ENCODE measurements at places on chromosomes 12 and 14.

DNA sequence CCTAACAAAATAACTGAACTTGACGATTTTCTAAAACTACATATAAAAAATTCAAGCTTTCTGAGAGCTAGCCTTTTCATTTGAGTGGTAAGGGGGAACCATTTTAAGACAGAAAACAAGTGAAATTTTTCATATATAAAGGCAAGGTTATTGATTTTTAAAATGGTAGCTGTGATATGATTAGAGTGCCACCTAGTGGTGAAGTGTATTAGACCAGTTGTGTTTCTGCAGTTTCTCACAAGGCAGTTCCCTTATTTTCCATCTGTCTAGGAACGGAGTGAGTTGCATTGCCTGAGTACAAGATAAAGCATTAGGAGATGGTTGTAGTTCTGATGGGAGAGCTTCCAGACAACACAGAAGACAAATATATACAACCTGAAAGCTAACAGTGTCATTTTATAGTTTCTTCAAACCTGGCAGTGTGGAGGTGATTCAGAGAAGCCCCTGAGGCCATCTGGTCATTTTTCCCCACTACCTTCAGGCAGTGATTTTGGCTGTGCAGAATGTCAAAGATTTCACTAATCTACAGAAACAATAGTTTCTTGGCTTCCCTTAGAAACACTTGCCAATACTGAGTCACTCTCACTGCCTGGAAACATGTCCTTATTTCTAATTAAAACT, 180.8 kb downstream of the C12orf50 start:
- no peak for DNase-seq

- no peak for DNase-seq
Observed at GRCh38 chr12:46218322-46219095, 50.3 kb downstream of the SLC38A1 start.

- DNase-seq, result no peak
Observed at GRCh38 chr12:26954027-26954426, 15.8 kb downstream of the FGFR1OP2 start.

- no peak for DNase-seq
Observed at GRCh38 chr12:4958697-4959375, 49.1 kb downstream of the KCNA1 start.

DNA sequence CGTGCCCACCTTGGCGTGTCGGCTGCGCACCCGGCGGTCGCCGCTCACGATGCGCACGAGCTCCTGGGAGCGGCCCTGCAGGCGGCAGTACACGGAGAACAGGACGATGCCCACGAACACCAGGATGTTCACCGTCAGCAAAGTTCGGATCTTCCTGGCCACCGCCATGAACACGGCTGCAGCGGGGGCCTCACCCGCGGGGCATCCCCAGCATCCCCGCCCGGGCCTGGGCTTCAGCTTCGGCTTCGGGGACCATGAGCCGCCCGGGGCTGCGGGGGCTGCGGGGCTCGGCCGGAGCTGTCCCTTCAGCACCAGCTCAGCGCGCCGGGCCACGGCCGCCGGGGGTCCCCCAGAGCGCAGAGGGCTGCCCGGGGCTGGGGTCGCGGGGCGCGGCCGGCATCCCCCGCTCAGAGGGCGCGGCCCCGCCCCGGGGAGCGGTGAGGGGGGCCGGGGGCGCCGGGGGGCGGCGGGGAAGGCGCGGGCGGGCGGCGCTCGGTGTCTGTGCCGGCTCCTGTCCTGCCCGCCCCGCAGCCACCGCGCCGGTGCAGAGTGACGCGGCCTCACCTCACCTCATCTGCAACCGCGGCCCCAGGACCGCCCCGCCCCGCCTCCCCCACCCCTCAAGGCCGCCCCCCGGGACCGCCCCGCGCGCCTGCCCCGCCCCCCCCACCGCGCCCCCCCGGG, at the start of gene GALNT9:
Gene GALNT9 (minus strand): TSS at position 554 of the 684 bp plus-strand sequence. CDS start 386 bp downstream, at position 168.
- no peak for DNase-seq

- no peak for DNase-seq
Observed at GRCh38 chr12:92363295-92364146, 217.9 kb upstream of the BTG1 start.

DNA sequence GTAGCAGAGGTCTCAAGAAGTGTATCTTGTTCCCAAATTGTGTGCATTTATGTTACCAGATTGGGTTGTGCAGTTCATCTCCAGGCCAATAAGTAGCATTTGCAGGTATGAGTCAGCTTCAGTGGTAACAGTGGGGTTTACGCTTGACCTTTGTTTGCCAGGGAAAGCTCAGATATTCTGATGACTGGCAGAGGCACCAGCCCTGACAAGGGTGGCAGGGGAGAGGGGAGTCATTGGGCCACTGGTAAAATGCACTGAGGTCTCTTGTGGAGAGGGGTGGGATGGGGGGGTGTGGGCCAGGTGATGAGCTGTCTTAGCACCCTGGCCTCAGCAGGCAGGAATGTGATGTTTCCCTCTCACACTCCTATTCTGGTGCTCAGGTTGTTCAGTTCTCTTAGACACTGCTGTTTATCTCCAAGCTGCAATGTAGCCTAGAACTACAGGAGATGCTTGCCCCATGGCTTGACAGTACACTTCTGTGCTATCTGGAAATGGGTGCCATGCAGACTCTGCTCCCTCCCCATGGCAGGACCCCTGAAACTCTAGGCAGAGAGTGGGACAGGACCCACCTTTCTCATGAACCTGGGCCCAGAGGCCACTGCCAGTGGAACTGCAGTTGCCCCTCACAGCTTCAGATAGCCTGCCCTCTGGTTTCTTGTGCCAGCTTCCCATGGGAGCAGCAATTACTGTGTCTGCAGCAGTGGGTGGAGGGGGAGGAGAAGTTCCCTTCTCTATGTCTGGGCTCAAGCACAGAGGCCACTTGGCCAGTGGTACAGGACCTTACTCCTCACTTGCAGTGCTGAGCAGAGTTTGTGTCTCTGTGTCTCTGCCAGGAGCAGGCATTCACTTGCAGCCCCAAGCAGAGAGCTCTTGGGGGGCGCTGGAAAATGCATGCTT, 31.9 kb downstream of the USP15 start:
- no peak for DNase-seq

- no peak for DNase-seq
Observed at GRCh38 chr14:39425947-39426346, 6.3 kb downstream of the FBXO33 start.
